Gastroesophageal sphincter (tissue), 4 donors: ENCODE measurements at places on chromosomes 13 and 19. TPM values are rescaled to one million over a fixed set of nuclear protein-coding genes. Genes with fewer than 3 reads are reported as not detected.

GRCh38 chr13:90798381-90798780, 549.1 kb upstream of the MIR17HG start:
- ATAC-seq = no peak

GRCh38 chr13:20101467-20102316, 59.2 kb downstream of the GJA3 start:
- no peak for ATAC-seq

GRCh38 chr13:32048816-32049215, 17.2 kb downstream of the FRY start:
- ATAC-seq = no peak

- ATAC-seq = no peak
Observed at GRCh38 chr13:113905942-113906341, 42.1 kb upstream of the GAS6 start.

DNA sequence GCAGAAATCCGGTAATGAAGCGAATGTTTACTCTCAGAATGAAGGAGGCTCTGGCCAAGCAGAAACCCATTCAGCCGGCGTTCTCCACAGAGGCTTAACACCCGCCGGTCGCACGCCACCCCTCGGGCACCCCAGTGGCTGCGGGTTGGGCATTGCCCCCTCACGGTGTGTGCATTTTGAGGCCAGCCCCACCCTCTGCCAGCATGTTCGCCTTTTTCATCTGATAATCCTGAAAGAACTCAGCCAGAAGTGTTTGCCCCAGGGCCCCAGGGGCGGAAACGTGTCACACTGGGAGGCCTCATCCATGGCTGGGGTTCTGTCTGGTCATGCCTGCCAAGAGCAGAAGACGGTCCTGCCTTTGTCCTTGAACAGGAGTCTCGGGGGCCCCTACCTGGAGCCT, 34.2 kb downstream of the COMP start:
- no peak for ATAC-seq

- ATAC-seq = peak; percentile 4
Observed at GRCh38 chr19:45767410-45767880, 1.6 kb downstream of the SIX5 start.

DNA sequence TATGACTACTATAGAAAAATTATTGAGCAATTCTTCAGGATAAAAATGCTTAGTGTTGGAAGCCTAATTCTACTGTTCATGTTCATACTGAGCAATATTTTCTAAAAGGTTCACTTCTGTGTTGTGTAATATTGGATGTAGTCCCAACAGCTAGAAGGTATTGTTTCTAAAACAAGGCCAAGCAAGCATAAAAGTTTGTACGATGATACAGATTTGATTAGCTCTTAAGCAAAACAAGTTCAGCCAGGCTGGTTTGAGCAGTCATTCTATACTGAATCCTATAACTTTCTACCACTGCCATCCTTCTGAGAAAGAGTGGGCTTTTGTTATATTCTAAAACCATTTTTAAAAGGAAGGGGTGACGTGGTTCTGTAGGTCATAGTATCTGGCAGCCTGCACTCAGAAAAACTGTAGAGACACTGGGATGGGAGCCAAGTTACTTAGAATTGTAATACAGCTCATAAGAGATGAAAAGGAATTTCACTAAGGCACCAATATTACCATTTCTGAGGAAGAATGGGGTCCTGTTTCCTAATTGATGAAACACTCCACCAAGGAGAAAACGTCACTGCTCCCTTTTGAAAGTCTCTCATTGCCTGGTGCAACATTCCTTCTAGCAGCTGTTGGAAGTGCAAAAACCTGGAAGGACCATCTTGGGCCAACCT, 275.0 kb upstream of the DACH1 start:
- ATAC-seq = no peak

GRCh38 chr19:55613930-55614710, 8.7 kb downstream of the ZNF865 start:
- no peak for ATAC-seq

- peak; percentile 1 for ATAC-seq
Observed at GRCh38 chr19:4639531-4640246, 373 bp downstream of the TNFAIP8L1 start.

DNA sequence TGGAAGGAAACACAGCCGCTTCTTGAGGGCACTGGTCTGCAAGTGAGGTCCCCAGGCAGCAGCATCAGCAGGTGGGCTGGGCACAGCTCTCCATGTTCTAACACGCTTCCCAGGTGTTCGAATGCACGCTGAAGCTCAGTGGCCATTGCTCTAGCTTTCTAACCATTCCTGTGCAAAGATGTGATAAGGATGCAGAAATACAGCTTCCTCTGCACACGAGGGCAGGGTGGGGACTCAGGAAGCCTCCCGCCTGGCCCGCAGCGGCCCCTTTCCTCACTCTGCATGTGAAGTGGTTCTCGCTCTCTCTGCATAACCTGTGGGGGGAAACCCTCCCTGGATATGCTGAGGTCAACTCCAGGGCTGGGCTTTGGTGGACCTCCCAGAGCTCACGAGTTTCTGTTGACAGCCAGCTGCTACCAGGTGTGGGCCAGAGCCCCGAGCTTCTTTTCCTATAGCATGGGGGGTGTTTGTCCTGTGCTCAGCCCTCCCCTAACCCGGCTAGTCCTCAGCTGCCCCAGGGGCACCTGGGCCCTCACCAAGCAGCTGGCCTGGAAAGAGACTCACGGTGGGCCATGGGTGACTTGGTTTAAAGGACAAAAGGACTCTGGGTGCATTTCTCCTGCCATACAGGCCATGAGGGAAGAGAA, 168.2 kb downstream of the TEX29 start:
- ATAC-seq = no peak

GRCh38 chr19:33388725-33389420, 15.4 kb downstream of the CEBPG start:
- ATAC-seq = no peak

DNA sequence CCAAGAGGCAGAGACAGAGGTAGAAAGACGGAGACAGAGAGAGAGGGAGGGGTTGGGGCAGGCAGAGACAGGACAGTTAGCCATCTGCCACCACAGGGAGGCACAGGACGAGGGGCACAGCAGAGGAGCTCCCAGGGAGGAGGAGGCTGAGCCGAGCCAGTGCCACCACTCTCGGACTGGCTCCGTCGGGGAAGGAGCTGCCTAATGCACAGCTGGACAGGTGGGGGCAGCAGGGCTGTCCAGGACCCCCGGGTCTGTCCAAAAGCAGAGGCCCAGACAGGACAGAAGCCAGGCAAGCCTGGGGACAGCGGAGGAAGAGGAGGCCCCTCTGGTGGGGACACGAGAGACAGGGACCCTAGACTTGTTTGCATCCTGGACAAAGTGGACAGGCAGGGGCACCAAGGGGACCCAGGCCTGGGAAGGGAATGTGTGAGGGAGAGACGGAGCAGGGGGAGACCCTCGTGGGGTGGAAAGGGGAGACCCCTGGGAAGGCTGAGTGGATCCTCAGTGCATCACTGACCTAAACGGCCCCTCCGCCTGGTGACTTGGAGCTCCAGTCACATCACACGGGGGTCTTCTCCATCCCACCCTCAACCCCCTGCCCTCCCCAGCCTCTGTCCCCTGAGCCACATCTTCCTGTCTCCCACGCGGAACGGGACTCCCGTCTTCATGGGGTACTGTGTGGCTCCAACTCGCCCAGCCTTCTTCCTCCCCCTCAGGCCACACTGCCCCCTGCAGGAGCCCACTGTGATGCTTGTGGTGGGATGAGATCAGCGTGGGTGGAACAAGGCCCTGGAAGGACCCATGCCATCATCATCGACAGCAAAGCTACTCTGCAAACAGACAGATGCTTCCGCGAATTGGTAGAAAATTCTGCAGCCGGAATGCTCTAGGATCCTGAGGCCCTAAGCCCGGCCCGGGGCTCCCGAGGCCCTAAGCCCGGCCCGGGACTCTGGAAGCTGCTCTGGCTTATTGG, 915 bp downstream of the F10 start:
- no peak for ATAC-seq

GRCh38 chr13:70612881-70613280, 504.6 kb upstream of the KLHL1 start:
- no peak for ATAC-seq

GRCh38 chr19:16586991-16587832, 15.0 kb upstream of the SLC35E1 start:
- ATAC-seq = no peak

DNA sequence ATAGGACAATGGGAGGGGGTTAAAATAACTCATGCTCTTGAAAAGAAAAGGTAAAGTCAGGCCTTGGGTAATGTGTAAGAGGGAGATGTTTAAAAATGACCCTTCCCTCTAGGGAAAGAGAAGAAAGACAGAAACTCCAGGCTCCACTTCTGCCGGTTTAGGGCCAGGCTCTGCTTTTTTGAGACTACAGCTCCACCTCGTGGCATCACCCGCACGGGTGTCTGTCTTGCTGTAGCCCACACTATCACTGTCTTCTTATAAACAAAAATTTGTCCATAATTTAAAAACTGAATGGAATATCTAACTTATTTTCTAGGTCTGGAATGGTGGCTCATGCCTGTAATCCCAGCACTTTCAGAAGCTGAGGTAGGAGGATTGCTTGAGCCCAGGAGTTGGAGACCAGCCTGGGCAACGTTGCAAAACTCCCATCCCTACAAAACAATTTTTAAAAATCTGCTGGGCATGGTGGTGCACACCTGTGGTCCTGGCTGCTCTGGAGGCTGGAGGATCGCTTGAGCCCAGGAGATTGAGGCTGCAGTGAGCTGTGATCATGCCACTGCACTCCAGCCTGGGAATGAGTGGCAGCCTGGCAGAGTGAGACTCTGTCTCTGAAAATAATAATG, 65.1 kb upstream of the GTF3A start:
- peak; percentile 58 for ATAC-seq

DNA sequence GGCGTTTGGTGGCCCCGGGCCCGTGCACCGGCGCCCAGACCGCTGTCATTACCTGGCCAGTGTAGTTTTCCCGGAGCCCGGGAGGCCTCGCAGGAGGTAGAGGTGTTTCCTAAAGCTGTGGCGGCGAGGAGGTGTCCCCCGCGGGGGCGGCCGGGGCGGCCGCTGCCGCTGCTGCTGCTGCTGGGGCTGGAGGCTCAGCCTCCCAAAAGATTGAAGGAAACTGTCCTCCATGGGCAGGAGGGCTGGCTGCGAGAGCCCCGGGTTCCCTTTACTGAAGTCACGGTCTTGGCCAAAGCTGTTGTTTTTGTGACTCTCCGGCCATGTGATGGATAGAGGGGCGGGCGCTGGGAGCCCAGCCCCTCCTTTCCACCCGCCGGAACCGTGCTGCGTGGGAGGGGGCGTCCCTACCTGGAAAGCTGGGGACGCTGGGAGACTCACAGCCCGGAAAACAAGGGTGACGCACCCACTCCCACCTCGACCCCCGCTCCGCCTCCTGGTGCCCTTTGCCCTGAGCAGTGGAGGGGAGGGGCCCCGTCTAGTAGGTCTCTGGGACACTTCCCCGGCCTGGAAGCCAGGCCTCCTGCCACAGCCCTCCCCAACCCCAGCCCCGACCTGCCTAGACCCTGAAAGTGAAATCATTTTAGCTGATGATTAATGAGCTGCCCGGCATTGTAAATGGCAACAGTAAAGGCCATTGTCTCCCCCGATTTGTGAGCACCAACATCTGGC, at the start of gene N4BP2L1:
TSS of gene N4BP2L1 (minus strand) at position 279 of the 729 bp plus-strand sequence. CDS start at position 231, 48 bp downstream.
- peak; percentile 83 for ATAC-seq

GRCh38 chr13:23518231-23518630, 52.0 kb upstream of the TNFRSF19 start:
- ATAC-seq = no peak

DNA sequence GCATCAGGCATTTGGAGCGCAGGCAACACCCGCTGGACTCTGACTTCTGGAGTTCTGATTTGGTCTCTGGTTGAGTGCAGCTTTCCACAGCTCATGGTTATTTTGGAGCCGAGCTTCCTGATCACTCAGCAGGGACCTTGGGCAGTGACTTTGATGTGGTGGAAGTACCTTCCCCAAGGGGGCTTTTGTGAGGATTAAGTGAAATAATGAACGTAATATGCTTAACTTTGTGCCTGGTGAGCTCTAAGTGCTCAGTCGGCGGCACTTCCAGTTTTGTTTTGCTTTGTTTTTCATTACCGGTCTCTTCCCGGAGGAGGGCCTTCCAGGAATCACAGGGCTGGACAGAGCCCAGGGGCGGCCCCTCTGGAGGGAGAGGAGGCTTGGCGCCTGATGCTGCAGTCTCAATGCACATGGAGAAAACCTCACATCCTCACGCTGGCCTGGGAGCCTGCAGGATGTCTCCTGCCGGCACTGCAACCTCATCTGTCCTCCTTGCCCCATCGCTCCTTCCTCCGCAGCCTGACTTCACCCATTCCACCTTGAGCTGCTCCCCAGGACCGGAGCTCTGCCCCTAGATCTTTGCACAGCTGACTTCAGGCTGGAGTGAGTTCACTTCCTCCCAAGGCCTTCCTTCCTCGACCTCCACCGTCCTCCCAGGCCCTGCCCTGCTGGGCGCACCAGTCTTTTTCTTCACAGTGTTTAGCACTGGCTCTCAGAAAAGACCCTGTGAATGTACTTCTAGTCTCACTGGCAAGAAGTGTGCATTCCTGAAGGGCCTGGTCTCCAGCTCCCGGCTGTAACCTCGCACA, 1.5 kb downstream of the PLEKHF1 start:
- ATAC-seq = peak; percentile 46

DNA sequence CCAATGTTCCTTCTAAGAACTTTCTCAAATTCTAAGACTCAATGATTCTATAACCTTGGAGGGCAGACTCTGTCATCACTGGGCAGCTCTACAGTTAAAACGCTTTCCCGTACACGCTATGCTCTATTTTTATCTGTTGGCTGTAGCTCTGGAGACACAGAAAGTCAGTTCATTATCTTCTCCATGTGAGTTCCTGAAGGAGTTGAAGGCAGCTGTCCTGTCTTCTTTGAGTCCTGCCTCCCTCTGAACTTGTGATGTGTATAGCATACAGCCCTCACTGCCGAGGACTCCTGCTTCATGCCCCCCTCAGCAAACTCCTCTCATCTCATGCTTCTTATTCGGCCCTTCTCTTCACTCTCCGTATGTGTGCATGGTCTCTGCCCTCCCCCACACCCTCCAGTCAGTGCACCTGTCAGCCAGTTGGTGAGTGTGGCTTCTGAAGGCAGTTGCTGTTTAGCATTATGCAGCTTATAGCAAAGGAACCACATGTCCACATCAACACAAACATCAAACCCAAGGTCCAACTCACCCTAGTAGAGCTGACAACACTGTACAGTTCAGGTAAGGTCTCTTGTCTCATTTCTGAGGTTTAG, 504.9 kb downstream of the DIAPH3 start:
- ATAC-seq = no peak

DNA sequence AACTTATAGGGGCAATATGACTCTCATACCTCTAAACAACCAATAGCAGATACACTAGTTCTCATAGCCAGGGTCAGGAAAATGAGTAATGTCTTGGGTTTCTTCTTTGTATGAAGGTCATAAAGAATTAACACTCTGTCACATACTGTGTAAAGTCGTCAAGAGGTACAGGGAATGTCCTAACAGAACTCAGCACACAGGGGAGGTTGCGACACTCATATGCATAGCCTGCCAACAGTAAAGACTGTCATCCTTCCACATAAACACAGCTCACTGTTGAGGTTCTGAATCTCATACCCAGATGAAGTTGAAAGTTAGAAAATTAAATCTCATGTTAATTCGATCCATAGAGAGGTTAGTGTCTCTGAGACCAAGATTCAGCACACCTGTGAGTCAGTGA, 34.2 kb upstream of the ZNF254 start:
- no peak for ATAC-seq

GRCh38 chr13:19345158-19345557, 163.5 kb upstream of the TUBA3C start:
- ATAC-seq = no peak

Gene CERS1
- total RNA-seq = 0.73 TPM

Gene LPAR6
- 6.9 TPM for total RNA-seq

Gene UQCRFS1
- total RNA-seq = 34.7 TPM

Gene CATSPERD
- 0.47 TPM for total RNA-seq

Gene C19orf81
- total RNA-seq = not detected

Gene NRTN
- 21.3 TPM for total RNA-seq

Gene ZNF57
- total RNA-seq = 1.3 TPM

Gene PLPP2
- total RNA-seq = 3.3 TPM

Gene ACP7
- total RNA-seq = 0.08 TPM
